ENCODE measurements at places on chromosomes 5 and 9.

DNA sequence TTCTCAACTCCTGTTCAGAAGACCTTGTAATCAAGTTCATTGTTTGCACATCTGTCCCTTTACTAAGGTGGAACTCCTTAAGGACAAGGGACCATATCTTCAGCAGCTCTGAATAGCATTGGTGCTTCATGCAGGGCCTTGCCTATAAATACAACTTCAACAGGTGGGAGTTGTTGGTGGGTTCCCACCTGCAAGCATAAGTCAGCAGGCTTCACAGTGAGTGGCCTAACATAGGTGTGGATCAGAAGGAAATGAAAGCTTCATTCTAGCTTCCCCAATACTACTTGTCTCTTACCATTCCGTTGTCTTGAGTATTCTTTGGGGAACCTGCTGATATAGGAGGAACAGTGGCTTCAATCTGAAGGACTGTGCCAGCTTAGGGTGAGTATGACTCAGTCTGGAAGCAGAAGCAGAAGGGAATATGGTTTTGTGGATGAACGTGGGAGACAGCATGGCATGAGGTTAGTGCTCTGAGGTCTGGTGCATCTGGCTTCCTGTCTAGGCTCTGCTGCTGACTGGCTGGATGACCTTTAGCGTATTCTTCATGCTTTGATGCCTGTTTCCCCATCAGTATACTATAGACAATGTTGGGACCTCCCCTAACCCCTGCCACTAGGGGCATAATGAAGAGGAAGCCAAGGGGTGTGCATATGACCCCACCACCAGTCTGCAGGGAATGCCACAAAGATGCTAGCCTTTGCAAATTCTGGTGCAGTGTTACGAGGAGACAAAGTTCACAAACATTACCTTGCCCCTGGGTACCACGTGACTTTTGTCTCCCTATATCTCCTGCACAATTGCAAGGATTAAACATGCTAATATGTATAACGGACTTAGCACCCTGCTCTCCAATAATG lies 192.3 kb downstream of the PALM2AKAP2 start:
- DNase-seq: no peak

GRCh38 chr9:133499132-133499891 lies 20.4 kb upstream of the SLC2A6 start:
- no peak for DNase-seq

- no peak for DNase-seq
Measured at GRCh38 chr5:111063709-111064322, 7.7 kb upstream of the TSLP start.

DNA sequence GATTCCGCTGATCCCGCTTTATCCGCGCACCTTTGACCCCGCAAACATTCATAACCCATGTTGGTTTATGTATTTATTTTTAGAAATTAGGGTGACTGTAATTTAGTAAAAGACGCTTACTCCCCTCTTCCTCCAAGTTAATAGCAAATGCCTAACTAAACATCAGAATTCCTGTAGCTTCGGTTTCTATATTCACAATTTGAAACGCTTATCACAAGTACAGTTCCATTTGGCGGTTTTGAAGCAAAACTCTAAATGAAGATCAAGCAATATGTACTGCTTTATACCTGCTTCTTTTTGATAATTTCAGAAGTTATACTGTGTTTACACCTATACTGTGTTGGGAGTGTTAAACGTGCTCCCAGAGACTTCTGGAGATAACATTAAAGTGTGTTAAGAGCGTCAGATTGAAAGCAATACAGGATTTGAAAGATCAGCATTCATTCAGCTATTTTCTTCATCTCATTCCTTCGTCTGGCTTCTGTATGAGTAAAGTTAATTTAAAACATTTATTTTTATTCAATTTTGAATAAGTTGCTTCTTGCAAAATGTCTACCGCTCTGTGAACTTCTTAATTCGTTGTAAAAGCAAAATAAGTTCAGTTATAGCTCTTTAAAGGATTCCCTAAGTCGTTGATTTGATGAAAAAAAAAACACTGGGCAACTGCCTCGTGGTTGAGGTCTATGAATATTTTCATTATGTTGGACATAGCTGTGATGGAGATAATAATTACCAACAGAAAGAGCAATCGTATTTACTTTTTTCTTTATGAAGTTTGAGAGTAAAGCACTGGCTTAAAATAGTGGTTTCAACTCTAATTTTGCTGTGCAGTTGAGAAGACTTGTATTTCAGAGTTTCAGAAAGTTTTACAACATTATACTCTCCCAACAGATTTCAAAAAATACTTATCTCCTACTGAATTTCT lies 2.5 kb downstream of the PRDM6 start:
- no peak for DNase-seq

- no peak for DNase-seq
Measured at GRCh38 chr5:165425594-165425993, 1920.2 kb downstream of the MAT2B start.

All from activated T-helper 1 cell treated with anti-CD3 and anti-CD28 coated beads, Interleukin-2, amount 50 U/mL, for 16 hours (primary cell).